T-cell (primary cell): ENCODE measurements at places on chromosomes 3 and 15.

DNA sequence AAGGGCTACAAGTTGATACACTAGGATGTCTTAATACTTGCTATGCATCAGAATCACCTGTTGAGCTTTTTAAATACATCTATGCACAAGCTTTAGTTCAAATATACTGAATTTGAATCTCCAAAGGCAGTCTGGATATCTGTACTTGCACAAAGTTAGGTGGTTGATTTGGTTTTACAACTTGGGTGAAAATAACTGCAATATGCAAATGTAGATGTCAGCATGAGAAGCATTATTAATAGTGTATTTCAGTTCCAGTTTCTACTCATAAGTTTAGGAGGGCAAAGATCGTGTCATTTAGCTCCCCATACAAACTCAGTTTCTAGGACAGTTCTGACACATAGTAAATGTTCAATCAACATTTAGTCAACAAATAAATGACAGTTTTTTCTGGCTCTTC lies 25.6 kb downstream of the IQCB1 start:
- no peak for DNase-seq

- no peak for DNase-seq
Measured at GRCh38 chr3:36482256-36482655, 102.0 kb downstream of the STAC start.

DNA sequence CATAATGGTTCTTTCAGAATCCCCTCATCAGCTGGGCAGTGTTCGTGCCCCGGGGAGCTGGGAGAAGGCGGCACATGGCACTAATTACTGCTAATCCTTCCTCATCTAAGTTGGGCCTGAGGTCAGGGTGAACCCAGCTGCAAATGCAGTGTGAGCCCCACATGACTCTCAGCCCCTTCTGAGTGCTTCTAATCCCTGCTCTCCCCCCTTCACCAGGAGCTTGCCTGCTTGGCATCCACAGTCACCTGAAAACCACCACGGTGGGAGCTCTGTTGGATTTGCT lies 455 bp upstream of the TRPM1 start:
- DNase-seq: no peak

- DNase-seq: no peak
Measured at GRCh38 chr15:84035399-84035766, 200.2 kb upstream of the GOLGA6L4 start.

DNA sequence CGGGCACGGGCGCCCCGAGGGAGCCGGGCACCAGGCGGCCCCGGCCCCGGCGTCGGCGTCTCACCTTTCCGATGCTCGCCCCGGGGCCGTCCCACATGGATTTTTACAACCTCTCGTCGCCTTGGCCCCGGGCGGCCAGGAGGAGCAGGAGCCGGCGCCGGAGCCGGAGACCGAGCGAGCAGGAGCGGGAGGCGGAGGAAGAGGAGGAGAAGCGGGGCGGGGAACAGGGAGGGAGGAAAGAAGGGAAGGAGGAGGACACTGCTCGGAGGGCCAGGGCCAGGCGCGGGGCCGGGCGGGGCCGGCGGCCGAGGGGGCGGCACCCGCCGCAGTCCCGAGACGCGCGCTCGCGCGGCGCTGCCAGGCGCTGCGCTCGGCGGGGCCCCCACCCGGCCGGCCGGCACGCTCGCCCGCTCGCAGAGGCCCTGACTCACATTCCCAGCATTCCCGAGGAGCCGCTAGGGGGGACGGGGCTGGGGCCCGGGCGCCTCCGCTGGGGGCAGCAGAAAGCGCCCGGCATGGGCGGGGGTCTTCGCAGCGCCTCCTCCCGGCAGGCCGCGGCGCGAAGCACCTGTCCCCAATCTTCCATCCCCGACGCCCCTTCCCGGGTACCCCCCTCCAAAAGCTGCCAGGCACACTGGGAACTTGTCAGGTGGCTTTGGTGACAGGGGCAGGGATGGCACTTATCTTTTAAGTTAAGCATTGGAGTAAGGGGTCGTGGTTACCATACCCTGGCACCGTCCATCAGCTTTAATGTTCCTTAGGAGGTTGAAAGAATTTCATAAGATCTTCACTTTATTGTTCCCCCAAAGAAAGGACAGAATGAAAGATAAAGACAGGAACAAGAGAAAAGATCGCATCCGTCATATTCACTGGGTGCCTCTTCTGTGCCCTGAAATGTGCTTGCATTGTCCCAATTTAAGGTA lies at the start of gene ERC2:
Gene ERC2 (minus strand): TSS at position 284 of the 923 bp plus-strand sequence.
- no peak for DNase-seq

DNA sequence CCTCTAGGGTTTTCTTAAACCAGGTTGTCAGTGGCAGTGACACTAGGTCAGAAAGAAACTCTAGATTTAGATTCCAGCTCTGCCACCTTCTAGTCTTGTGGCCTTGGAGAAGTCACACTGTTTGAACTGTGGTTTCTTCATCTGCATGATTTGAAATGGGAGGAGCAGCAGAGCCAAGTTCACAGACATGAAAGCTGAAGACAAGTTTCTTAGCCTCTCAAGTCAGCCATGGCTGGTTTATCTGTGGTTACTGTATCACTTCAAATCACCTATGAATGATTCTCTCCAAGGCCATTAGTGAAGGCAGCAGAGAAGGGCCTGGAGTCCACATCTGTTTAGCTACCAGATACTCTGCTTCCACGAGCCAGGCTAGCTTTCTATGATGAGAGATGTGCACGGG lies 15.6 kb downstream of the CLEC3B start:
- no peak for DNase-seq

- DNase-seq: no peak
Measured at GRCh38 chr3:71228156-71228866, 355.2 kb downstream of the FOXP1 start.

DNA sequence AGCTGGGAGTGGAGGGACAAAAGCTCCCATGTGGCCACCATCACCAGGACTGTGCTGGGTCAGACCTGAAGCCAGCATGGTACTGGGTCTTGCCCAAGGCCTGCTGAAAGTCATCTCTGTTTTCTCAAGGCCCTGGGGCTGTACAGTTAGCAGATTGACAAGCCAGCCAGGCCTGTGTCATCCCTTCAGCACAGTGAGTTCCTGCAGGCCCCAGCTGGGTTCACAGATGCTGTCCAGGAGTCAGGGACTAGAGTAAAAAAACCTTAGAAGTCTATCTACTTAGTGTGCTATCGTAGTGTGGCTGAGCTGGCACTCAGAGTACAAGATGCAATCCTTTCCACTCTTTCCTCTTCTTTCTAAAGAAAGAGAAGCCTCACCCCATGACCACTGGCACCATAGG lies 246.0 kb upstream of the NAALADL2 start:
- no peak for DNase-seq

- DNase-seq: no peak
Measured at GRCh38 chr3:188631291-188632010, 477.5 kb downstream of the LPP start.

GRCh38 chr3:63429905-63430304 lies 151.8 kb downstream of the SYNPR start:
- DNase-seq: no peak

DNA sequence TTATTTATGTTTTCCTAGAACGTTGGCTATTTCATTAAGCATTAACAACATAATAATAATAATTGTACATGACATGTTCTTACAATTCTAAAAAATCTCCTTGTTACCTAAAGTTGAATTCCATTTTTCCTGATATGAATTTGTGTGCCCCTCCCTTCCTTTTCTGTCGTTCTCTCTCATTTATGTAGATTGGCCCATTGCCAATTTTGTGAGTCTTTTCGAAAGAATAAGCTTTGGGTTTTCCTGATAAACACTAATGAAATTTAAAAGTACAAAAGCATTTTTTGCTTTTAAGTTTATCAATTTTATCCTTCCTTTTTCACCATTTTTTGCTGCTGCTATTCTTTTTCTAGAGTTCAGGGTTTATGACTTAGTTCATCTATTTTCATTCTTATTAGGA lies 44.9 kb downstream of the PRR23E start:
- no peak for DNase-seq

- DNase-seq: no peak
Measured at GRCh38 chr3:185290266-185290665, 36.4 kb upstream of the EHHADH start.

DNA sequence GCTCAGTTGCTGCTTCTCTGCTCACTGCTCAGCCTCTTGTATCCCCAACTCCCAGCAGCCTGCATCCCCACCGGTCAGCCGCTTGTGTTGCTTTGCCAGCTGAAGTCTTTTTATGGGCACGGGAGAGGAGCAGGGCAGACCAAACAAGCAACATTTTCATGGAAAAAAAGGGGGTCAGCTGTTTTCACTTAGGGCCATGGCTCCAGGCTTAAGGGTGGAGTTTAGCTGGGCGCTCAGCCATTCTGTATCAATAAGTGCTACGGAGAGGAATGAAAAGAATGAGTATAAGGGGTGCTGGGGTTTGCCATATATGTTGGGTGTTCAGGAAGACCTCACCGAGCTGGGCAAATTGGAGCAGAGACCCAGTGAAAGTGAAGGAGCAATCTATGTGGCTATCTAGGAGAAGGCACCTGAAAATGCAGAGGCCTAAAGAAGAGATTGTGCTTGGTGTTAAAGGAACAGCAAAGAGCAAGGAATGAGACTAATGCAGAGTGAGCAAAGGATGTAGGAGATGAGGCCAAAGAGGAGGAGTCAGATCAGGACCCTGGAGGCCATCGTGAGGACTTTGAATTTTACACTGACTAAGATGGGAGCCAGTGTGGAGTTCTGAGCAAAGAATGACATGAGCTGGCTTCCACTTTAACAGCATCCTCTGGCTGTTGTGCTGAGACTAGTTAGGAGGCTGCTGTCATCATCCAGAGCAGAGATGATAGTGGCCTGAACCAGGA lies 16.6 kb upstream of the IREB2 start:
- DNase-seq: no peak

DNA sequence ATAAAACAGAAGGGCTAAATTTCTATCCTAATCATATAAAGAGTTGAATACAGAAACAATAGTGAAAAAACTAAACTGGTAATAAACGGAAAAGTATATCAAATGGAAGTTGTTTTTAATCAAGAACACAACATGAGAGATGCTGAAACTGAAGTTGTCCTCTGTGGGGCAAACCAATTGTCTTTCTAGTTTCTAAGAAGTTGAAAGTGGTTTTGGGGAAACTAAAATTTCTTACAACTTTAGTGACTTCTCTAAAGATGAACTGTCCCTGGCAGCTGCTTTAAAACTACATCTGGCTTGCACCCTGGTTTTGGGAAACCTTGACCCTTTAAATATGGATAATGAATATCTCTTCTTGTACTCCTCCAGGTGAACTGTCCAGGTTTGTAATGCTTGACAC lies 155.6 kb downstream of the ADAM10 start:
- DNase-seq: no peak

- no peak for DNase-seq
Measured at GRCh38 chr3:52229656-52230055, 4.2 kb upstream of the TLR9 start.

DNA sequence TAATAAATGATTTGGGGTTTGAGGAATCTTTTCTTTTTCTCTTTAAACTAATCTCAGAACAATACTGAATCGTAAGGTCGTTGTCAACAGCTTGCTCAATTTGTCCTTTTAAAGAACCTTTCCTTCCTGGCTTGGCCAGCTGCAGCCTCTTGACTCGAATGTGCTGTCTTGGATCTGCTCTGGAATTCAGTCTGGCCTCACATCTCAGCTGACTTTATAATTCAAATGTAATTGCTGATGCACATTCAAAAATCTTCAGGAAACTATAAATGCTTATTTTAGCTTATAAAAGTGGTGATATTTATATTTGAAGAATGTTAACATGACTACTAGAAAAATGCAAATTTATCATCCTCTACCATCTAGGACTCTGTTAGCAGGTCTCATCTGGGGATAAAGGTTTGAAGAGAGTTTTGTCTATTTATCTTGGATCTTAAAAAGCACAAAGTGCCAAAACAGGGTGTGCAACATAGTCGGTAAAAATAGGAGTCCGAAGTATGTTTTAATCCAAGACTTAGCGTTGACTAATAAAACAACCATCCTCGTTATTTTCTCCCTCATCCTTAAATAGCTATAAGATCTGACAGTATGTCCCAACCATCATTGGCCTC lies 1035.2 kb downstream of the MCTP2 start:
- no peak for DNase-seq

DNA sequence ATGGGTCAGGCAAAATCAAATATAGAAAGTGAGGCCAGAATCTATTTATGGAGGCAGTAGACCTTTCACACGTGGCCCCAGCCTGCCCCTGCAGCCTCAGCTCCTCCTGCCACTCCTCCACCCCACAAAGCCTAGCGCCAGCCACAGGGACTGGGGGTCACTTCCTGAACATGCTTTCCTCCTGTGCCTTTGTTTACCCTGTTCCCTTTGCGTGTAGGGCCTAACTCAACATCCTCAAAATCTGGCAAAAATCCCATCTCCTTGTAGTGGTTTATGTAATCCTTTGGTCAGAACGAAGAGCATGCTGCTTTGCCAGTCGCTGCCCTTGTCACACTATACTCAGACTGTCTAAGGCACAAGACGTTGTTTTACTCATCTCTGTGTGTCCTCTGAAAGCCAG lies 39.6 kb downstream of the KBTBD12 start:
- DNase-seq: no peak

GRCh38 chr3:146747928-146748327 lies 142.8 kb upstream of the PLSCR5 start:
- DNase-seq: no peak

GRCh38 chr15:25695875-25696760 lies 167.0 kb downstream of the ATP10A start:
- no peak for DNase-seq

DNA sequence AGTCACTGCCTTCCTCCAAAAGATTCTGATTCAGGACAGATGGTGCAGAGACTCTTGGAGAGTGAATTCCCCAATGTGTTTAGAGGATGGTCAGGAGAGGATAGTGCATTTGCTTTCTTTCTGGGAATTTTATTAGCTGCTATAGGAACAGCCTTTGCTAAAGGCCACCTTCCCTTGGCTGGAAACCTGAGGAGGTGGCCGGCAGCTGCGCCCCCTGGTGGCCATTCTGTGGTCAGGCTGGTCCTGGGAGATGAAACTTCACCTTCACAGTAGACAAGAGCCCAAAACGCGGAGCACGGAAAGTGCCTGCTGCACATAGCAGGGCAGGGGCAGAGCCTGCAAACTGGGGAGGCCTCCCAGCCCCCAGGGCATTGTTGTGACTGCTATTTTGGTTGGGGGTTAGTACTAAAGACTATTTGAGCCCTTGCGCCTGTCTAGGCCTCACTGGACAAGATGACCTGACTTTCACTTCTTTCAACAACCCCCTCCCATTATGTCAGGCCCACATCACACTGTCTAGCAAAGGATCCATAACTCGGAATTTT lies 34.3 kb downstream of the SEC22C start:
- DNase-seq: peak; percentile 69

GRCh38 chr3:160373655-160374054 lies 25.4 kb downstream of the IFT80 start:
- no peak for DNase-seq
